Stimulated activated CD4-positive, alpha-beta T cell treated with anti-CD3 and anti-CD28 coated beads, TNF-alpha, amount 100 ng/mL, for 1 hour (primary cell): ENCODE measurements at places on chromosomes 11 and 22.

- no peak for DNase-seq
Measured at GRCh38 chr11:111983187-111983986, 41.8 kb upstream of the DLAT start.

DNA sequence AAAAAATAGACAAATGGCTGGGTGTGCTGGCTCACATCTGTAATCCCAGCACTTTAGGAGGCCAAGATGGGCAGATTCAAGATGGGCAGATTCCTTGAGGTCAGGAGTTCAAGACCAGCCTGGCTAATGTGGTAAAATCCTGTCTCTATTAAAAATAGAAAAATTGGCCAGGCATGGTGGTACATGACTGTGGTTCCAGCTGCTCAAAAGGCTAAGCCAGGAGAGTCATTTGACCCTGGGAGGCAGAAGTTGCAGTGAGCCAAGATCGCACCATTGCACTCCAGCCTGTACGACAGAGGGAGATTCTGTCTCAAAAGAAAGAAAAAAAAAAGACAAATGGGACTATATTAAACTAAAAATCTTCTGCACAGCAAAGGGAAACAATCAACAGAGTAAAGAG is 55.4 kb downstream of the USP35 start:
- no peak for DNase-seq

DNA sequence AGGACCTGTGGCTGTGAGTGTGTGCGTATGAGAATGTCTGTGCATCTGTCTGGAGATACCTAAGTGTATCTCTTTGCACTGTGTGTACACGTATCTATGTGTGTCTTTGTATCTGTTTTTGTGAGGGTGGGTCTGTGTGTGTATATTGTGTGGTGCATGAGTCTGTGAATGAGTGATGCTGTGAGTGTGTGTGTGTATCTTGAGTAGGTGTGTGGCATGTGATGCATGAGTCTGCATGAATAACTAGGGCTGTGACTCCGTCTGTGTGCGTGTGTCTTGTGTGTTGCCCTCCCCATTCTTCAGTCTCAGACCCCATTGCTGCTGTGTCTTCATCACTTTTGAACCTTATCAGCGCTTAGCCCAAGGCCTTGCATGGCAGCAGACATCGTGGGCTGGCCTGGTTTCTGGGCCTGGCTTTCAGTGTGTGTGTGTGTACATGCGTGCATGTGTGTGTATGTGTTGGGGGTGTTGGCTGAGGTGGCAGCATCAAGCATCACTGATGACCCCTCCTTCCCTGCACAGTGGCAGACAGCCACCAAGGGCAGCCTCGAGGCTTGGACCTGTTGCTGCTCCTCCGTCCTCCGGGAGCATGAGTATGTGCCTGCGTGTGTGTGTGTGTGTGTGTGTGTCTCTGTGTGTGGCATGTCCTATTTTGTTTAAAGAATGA is 1.4 kb downstream of the SGSM1 start:
- no peak for DNase-seq

GRCh38 chr11:114060392-114061047 is 1.0 kb downstream of the ZBTB16 start:
- no peak for DNase-seq

- no peak for DNase-seq
Measured at GRCh38 chr11:10021563-10021962, 272.5 kb downstream of the SBF2 start.

GRCh38 chr11:129999407-129999806 is 3.2 kb downstream of the PRDM10 start:
- no peak for DNase-seq

DNA sequence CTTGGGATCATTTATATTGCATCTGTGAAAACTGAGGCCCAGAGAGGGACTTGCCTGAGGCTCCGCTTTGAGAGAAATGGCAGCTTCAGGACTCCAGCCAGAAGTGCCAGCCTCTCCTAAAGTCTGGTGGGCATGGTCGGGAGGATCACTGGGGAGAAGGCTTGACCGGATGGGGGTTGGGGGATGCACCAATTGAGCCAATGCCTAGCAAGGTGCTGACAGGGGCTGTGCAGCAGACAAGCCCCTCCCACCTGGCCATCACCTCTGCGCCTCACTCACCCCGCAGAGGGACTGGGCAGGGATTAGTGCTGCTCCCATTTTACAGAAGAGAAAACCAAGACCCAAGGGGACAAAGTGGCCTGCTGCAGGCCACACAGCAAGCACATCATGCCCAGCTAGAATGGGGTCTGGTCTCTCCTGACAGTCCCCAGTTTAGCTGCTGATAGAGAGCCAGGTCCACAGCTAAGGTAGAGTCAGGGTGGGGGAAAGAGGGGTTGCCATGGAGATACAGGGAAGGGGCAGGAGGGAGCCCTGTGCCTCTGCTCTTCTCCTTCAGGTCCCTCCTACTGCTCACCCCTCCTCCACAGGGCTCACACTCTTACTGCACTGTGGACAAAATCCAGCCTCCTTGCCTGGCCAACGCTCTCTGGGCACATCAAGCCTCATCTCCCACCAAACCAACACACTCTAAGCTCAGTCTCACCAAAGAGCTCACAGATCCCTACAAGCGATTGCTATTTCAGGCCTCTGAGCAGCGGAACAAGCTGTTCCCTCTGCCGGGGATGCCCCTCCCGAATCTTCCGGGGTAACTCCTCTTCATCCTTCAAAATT is 29.5 kb downstream of the TEF start:
- DNase-seq: no peak

DNA sequence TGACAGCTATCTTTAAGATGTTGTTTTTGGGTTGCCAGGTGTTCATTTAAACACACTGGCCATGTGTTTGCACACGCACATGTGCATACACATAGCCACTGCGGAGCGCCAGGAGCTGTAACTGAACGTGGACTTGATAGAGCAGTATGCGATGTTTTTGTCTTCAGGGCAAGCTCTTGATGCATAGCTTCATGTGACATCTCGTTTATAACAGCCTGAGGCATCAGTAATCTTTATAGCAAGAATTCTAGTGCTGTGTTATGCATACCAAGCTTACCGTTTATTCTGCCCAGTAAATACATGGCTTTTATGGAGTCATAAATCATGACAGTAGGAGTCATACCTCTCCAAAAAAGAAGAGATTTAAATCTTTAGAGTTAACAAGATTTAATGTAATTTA is 87.0 kb downstream of the ATXN10 start:
- DNase-seq: no peak
